ENCODE measurements at places on chromosomes 4 and X. TPM values are rescaled to one million over a fixed set of nuclear protein-coding genes. Genes with fewer than 3 reads are reported as not detected.

GRCh38 chr4:105092356-105092755, 54.3 kb upstream of the TET2 start:
- H3K4me3 ChIP-seq = no peak overlapping the region
- no peaks in the 10 kb centered on the region for H3K27me3 ChIP-seq
- H3K4me1 ChIP-seq = peaks cover 6% of the 10 kb centered on the region

GRCh38 chr4:56730097-56730496, 49.0 kb upstream of the HOPX start:
- no peak overlapping the region for H3K27ac ChIP-seq
- no peak overlapping the region for H3K4me3 ChIP-seq
- DNase-seq = no peak

- DNase-seq = no peak
- H3K36me3 ChIP-seq = peaks cover 5% of the 10 kb centered on the region
- H3K27me3 ChIP-seq = no peaks in the 10 kb centered on the region
- no peak overlapping the region for H3K4me3 ChIP-seq
- H3K4me1 ChIP-seq = peaks cover 5% of the 10 kb centered on the region
These were observed 54.4 kb upstream of the NAP1L5 start for GRCh38 chr4:88752076-88752463.

DNA sequence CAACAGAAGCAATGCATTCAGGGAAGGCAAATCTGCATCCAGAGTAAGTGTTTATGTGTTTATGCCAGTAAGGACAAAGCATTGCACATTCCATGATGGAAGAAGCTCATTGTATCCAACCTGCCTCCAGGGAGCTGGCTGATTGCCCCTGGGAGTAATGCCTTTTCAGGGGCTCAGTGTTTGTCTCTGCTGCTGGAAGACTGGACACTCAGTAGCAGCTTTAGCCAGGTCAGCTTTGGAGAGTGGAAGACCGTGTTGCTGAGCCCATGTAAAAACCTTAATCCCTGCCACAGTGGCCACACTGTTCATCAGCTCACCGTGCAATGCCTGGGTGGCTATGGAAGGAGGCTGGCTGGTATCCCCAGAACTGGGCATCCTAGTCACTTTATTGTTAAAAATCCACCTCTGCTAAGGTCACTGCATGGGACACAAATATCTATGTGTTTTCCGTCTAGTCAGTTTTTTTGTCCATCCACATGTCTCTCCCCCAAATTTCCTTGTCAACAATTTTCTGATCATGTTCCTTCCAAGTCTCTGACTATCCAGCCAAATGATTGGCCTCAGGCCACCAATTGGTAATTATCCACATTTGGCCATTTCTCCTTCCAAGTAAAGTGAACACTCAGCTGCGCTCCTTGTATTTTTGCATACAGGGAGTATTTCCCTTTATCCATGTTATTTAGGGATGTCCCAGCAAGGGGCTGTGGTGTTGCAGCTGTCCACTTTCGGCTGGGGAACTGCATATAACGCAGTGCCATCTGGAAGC, 2044.5 kb upstream of the AGA start:
- H3K4me1 ChIP-seq = no peaks in the 10 kb centered on the region
- peak; percentile 25 for DNase-seq
- no peaks in the 10 kb centered on the region for H3K36me3 ChIP-seq
- no peaks in the 10 kb centered on the region for H3K27me3 ChIP-seq

DNA sequence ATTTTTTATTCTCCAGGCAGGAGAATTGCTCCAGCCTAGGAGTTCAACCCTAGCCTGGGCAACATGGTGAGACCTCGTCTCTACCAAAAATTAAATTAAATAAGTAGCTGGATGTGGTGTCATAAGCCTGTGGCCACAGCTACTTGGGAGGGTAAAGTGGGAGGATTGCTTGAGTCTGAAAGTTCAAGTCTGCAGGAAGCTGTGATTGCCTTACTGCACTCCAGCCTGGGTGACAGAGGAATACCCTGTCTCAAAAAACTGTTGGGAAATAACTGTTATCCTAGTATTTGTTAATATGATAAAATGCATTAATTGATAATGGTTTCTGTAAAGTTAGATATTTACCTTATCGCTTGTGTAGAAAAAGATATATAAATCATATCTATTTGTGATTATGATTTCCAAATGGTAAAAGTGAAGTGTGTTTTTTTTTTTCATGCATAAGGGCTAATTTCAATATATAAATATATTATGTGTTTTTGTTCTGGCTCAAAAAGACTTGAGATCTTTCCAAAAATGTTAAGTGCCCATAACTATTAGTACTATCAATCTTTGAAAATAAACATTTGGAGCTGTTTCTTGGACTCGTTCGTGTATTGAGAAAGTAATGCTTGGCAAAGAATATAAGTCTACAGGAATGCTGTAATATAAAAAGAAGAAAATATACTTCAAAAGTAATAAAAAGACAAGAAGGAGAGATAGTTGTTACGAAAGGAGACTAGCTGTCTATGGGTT, 396.6 kb downstream of the ADGRL3 start:
- no peak overlapping the region for H3K4me3 ChIP-seq
- H3K27ac ChIP-seq = no peak overlapping the region
- no peaks in the 10 kb centered on the region for H3K4me1 ChIP-seq
- no peaks in the 10 kb centered on the region for H3K27me3 ChIP-seq
- no peak for DNase-seq

DNA sequence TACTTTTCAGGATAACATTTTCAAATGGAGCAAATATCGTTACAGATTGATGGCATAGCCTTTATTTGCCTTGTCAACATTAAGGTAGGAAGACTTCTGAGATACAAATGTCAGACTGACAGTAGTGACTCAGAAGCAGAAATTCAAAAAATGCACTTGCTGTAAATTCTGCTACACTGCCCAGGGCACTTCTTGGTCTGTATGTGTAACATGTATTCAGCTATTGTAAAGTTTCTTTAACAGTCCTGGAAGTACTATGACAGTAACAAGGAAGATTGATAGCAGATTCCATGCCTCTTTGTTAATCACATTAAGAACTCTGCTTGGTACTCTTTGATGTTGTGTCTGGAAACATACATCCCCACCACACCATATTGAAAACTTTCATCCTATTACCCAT, 69.6 kb upstream of the PCDH18 start:
- H3K4me3 ChIP-seq = no peak overlapping the region
- DNase-seq = no peak
- H3K36me3 ChIP-seq = no peaks in the 10 kb centered on the region
- no peaks in the 10 kb centered on the region for H3K27me3 ChIP-seq
- H3K27ac ChIP-seq = no peak overlapping the region

- DNase-seq = no peak
- H3K4me1 ChIP-seq = no peaks in the 10 kb centered on the region
- H3K27ac ChIP-seq = no peak overlapping the region
These were observed 1093.6 kb downstream of the TECRL start for GRCh38 chr4:63315651-63316050.

The XAGE2 gene
- not detected for total RNA-seq
